ENCODE measurements at places on chromosomes 5 and 9.

GRCh38 chr9:133347515-133347984 lies 381 bp downstream of the MED22 start:
- DNase-seq: no peak

GRCh38 chr9:76445976-76446375 lies 13.0 kb upstream of the GCNT1 start:
- no peak for DNase-seq

GRCh38 chr9:14768405-14769229 lies 46.1 kb upstream of the CER1 start:
- peak; percentile 13 for DNase-seq

GRCh38 chr5:36181774-36182173 lies 29.9 kb downstream of the SKP2 start:
- no peak for DNase-seq

GRCh38 chr5:133122711-133123110 lies 70.9 kb downstream of the HSPA4 start:
- no peak for DNase-seq

DNA sequence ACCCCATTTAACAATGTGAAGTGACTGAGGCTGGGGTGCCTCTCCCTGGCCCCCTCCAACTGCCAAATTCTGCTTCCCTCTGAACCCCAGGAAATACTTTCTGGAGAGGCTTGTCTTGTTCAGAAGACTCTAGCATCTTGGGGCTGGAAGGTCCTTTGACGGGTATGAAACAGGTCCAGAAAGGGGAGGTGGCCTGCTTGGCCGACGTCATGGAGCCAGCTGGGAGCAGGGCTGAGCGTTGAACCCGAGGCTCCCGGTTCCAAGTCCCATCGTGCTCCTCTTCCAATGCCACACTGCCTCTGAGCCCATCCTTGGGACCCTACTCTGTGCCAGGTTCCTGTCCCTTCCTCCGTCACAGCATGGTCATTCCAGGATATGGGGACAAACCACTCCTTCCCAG lies 46.9 kb downstream of the NDST1 start:
- DNase-seq: no peak

GRCh38 chr5:142572006-142572405 lies 113.9 kb downstream of the FGF1 start:
- no peak for DNase-seq

DNA sequence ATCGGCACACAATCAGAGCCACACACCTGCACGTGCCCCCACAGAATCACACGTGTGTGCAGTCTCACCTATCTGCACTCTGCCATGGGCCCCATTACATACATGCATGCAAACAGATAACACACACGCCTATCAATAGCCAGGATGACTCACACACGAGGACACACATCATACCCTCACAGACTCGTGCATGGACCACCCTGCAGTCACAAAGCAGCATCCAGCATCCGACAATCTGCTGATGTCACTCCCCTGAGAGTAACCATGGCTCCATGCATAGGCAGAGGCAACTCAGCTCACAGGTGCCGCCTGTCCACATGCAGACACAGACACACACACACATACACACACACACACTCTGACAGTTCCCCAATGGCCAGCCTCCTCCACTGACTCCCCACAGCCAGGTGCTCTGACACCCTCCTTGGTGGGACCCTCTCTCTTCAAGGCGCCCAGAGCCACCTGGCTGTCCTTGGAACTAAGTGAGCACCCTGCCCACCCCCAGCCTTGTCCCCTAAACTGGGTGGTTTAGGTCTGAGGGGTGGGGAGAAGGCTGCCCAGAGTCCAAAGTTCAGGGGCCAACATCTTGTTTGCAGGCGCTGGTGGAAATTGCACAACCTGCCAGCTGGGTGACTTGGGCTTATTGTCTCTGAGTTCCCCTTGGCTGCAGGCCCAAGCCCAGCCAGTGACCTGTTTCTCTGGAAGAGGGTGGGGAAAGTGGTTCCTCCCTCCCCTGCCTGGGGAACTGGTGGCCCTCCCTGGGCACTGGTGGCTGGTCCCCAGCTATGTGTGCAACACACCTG lies 34.6 kb upstream of the NEK6 start:
- DNase-seq: peak; percentile 79

DNA sequence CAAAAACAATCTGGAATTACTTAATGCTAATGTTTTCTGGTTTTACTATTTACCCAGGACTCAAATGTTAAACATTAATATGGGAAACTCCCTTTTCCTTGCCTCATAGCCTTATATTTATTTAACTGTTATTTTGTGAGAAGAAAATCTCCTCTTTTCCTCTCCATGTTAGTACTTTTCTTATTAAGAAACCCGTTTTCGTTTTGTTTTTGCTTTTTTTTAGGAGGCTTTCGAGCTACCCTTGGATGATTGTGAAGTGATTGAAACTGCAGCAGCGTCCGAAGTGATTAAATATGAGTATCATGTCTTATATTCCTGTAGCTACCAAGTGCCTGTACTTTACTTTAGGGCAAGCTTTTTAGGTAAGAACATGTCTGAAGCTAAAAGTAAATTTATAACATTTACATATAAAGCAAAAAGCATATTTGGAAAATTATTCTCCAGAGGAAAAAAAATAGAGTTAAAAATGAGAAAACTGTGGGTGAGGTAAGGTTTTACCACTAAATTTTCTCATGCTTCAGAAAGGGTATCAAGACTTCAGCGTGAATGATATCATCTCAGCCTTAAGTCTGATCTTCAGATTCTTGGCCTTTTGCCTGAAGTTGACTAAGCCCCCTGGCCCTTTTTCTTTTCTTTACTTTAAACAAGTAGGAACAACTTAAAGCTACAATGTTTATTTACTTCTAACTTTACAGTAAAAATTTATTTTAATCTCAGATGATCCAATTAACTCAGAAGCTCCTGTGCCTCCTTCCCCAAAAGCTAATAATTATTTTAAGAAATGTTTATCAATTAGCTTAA lies 113.8 kb downstream of the RPS23 start:
- DNase-seq: no peak

- DNase-seq: no peak
These were observed 160.9 kb upstream of the LHFPL2 start for GRCh38 chr5:78809444-78809843.

DNA sequence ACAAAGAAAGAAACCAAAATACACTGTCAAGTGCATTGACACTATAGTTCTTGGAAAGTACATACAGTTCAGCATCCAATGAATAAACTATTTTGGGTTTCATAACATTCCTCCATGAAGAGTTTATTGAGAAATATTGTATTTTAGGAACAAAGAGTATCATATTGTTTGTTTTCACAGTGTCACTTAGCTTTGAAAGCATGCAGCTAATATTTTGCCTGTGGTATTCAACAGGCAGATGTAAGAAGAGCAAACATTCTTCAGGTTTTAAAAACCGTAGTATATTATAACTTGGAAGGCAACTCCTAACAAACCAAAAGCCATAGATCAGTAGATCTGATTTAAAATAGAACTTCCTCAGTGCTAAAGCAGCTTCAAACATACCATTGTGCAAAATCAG lies 4.5 kb downstream of the PRELID2 start:
- DNase-seq: no peak

DNA sequence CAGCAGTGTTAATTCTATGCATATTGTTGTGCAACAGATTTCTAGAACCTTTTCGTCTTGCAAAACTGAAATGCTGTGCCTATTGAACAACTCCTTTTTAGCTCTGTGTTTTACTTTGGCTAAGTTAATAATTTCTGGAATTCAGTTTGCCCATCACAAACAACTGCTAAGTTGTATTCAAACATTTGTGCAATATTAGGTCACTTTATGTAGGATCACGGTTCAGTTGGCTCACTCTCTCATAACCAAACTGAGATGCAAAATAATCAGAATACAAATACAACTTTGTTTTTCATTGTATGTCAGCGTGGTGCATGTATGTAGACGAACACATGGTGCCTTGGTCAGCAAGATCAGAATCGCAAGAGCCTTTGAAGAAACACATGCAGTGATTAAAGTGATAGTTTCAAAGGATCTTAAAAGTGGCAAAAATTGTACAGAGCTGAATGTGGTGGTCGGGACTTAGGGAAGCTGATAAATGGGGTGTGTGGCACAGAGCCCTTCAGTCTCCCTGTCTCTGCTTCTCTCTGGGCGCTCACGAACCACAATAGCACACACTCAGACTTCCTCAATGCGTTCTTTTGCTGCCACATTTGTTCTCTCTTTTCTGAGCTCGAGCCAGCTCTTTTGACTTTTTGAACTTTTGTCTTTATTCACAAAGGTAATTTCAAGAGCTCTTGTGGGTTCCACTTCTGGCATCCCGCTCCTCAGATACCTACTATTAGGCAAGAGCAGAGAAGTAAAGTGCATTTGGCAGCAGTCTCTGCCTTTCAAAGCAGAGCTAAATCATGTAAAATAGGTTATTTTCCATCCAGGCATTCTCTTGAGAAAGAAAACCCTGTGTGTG lies 112.4 kb upstream of the CTSL start:
- no peak for DNase-seq

GRCh38 chr9:135139366-135139959 lies 52.0 kb downstream of the OLFM1 start:
- no peak for DNase-seq

DNA sequence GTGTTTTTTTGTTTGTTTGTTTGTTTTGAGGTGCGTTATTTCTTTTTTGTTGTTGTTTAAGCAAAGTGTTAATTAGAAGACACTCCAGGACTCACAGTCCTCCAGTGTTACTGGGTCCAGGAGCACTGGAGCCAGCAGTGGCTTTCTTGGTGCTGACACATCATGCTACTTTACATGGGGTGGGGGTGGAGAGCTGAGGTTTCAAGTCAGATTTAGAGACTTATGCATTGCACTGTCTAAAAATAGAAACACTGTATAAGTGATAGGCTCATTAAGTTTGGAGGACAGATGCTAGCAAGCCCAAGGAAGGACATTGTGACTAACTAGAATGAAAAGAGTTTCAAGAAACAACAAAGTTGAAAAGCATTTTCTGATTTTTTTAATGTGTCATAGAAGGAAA lies 2209.2 kb downstream of the MAT2B start:
- no peak for DNase-seq

GRCh38 chr5:132498686-132499271 lies 8.2 kb upstream of the IRF1 start:
- DNase-seq: peak; percentile 3

DNA sequence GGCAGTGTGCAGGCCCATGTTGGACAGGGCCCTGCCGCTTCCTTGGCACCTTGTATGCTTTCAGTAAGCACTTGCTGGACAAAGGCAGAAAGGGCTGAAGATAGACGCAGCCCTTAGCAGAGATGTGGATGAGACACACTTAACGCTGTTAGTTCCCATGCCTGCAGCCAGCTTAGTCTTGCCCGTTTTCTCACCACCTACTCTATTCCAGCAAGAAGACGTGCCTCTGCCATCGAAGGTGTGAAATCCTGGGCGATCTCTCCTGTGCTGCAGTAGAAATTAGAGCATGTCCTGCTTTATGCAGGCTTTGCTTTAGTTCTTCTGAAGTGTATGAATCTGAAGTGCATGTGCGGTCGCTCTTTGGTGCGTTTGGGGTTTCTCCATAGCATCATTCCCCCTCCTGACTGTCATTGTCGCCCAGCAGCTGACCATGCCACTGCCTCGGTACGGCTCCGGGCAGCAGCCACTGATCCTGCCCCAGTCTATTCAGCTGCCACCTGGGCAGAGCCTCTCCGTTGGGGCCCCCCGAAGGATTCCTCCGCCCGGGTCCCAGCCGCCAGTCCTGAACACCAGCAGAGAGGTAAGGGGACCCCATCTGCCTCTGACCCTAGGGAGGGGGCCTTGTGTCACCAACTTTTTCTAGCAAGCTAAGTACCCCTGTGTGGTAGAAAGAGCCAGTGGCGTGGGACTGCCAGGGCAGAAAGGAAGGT lies 11.6 kb upstream of the POMT1 start:
- no peak for DNase-seq

DNA sequence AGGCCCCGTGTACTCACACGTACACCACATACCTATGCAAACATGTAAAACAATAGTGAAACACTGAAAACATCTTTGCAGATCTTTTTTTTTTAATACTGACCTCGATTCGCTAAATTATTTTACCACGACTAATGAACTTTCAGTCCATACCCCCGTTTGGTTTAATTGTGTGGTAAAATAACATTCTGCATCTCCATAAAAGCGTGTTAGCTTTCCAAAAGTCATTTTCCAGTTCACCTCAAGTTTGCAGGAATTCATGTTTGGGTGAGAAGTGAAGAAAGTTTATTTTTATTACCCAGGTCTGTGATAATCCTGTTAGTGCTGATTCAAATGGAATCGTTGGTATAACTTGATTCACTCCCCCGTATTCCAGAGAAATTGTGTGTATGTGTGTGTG lies 652 bp downstream of the ARSK start:
- no peak for DNase-seq

GRCh38 chr9:76530458-76531110 lies 71.6 kb downstream of the GCNT1 start:
- DNase-seq: no peak

DNA sequence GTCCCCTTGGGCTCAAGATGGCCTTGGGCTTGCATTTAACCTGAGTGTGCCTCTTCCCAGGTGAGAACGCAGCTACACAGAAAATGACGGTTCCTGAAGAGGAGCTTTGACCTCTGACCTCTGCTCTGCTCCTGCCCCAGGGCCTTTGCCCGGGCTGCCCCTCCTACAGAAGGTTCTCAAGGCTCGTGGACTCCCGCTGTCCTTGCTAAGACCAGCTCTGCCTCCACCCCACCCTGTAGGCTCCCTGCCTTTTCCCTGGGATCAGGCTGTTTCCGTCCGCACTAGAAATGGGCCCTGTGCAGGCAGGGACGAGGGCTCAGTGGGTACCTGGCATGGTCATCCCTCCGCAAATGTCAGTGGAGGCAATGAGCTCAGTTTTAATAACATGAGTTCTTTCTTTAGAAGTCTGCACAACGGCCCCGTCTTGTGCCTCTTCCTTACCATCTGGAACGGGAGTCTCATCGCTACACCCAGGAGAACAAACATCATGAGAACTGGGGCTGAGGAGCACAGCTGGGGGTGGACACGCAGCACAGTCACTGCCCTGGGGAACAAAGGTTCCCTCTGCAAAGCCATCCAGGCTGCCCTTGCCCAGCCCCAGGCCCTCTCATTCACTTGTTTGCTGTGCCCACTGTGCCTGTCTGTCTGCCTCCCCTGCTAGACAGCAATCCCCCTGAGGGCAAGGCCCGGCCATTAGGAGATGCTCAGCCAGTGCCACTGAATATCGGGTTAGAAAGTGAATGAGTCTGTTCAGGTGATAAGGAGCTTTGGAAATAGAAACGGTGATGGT lies 26.7 kb upstream of the LPCAT1 start:
- no peak for DNase-seq

DNA sequence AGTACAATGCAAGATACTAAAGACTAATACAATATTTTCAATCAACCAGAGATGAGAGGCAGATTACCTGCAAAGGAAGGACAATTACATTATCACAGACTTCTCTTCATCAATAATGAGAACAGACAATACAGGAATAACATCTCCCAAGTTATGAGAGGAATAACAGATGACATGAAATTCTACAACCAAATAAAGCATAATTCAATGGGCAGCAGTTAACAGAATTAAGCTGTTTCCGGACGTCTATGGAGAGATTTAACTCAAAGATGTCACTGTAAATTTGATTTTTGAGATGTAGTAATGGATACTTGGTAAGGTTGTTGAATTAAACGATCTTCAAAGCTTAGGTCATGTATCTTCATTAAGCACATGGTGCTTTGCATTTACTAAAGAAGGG lies 19.8 kb upstream of the PARP8 start:
- no peak for DNase-seq

GRCh38 chr9:124015661-124016131 lies 4.1 kb downstream of the LHX2 start:
- DNase-seq: no peak
